Osteocyte (in vitro differentiated cells): ENCODE measurements at places on chromosomes 12 and 14. TPM values are rescaled to one million over a fixed set of nuclear protein-coding genes. Genes with fewer than 3 reads are reported as not detected.
A peak's percentile ranks its signal among the peaks of the same experiment; 100 is the strongest.

Gene TCTN2
- total RNA-seq: 12.8 and 13.7 TPM in 2 replicates

Gene BRMS1L
- total RNA-seq: 13.5 and 14.2 TPM in 2 replicates

Gene TC2N
- total RNA-seq: 0.35 and 2.1 TPM in 2 replicates

DNA sequence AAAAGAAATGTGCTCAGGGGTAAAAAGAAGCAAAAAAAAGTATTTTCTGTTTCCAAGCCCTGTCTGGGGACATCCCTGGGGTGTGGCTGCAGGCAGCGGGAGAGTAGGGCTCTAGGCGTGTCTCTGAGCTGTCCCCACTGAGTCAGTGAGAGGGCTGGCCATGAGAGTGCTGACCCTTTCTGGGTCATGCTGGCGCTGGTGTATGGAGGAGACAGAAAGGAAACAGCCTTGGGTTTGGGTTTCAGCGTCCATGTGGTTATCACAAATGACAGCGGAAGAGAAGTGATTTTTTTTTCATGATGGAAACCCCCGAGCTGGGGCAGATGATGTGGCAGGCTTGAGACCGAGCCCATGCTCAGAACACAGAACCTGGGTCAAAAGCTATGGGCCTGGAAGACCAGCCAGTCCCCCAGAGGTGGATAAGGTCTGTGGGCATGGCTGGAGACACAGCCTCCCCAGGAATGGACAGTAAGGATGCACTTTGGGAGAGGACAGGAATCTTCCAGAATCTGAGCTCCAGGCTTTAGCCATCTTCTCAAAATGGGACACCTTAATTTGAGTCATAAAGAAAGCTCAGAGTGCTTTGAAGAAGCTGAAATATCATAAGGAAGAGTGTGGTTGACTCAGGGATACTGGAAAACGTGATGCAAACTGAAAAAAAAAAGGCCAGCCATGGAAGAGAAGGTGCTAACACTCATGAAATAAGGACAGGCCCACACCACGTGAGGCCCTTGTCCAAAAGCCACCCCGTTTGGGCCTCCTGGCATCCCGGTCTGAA lies 36.2 kb downstream of the SYNE3 start:
- peaks cover 7% of the 10 kb centered on the region for H3K36me3 ChIP-seq
- H3K4me3 ChIP-seq: peak overlapping the region; percentile 23
- peaks cover 88% of the 10 kb centered on the region for H3K4me1 ChIP-seq
- no peak for DNase-seq
- H3K27me3 ChIP-seq: no peaks in the 10 kb centered on the region
- H3K27ac ChIP-seq: peak overlapping the region; percentile 88

- H3K27ac ChIP-seq: no peak overlapping the region
- DNase-seq: no peak
- H3K4me3 ChIP-seq: no peak overlapping the region
- H3K27me3 ChIP-seq: no peaks in the 10 kb centered on the region
These were observed 108.2 kb downstream of the SYNE2 start for GRCh38 chr14:63960926-63961567.

- H3K27me3 ChIP-seq: peaks cover 12% of the 10 kb centered on the region
- no peaks in the 10 kb centered on the region for H3K36me3 ChIP-seq
- no peak overlapping the region for H3K4me3 ChIP-seq
- H3K27ac ChIP-seq: no peak overlapping the region
- H3K4me1 ChIP-seq: no peaks in the 10 kb centered on the region
- no peak for DNase-seq
These were observed 1097.4 kb upstream of the TMEM132C start for GRCh38 chr12:127169321-127170181.
